HepG2 (cell line): ENCODE measurements at places on chromosomes 7 and 10.

DNA sequence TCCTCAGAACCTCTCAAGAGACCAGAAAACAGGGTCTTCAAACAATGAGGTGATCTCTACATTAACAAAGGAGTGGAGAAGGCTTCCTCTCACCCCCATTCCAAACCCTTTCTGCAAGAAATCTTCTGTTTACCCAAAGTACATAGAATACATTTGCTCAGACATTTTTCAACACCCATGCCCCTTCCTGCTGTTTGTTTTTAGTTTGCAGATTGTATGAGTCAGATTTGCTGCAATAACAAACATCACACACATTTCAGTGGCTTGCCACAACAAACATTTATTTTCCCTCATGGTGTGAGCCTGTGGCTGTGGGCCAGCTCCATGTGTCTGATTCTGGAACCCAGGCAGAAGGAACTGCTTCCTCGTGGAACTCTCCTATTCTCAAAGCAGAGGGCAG is 68.2 kb upstream of the BAIAP2L1 start:
- H3K4me1 ChIP-seq = no peaks in the 10 kb centered on the region
- H3K36me3 ChIP-seq = no peaks in the 10 kb centered on the region
- no peak overlapping the region for H3K27ac ChIP-seq
- no peak for DNase-seq
- H3K4me3 ChIP-seq = no peak overlapping the region

- H3K36me3 ChIP-seq = no peaks in the 10 kb centered on the region
- H3K4me3 ChIP-seq = peak overlapping the region; percentile 65
- peak; percentile 54 for DNase-seq
- peaks cover 23% of the 10 kb centered on the region for H3K27me3 ChIP-seq
Measured at GRCh38 chr10:62817766-62818425, 1.7 kb upstream of the EGR2 start.

- no peaks in the 10 kb centered on the region for H3K36me3 ChIP-seq
- H3K27ac ChIP-seq = no peak overlapping the region
- no peak overlapping the region for H3K4me3 ChIP-seq
- H3K27me3 ChIP-seq = no peaks in the 10 kb centered on the region
- peaks cover 20% of the 10 kb centered on the region for H3K4me1 ChIP-seq
Measured at GRCh38 chr7:84144480-84144879, 50.1 kb downstream of the SEMA3A start.

- H3K27me3 ChIP-seq = no peaks in the 10 kb centered on the region
- H3K4me3 ChIP-seq = no peak overlapping the region
- no peaks in the 10 kb centered on the region for H3K4me1 ChIP-seq
- DNase-seq = no peak
- peaks cover 40% of the 10 kb centered on the region; the same call in 2 of the 3 replicates for H3K36me3 ChIP-seq
- H3K27ac ChIP-seq = no peak overlapping the region
Measured at GRCh38 chr10:3136336-3136735, 36.2 kb downstream of the PITRM1 start.

DNA sequence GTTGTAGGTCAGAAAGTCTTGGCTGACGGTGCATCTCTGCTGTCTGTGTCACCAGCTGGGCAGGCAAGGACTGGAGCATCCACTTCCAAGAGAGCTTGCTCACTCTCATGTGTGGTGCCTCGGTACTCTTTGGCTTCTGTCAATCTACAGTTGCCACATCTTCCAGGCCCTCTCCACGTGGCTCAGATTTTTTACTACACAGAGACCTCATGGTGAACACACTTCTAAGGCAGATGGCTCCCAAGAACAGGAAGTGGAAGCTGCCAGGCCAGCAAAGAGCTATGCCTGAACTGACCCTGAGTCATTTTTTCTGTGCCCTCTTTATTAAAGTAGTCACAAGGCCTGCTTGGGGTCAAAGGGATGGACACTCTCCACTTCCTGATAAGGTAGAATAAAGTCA is 351.5 kb upstream of the AUTS2 start:
- no peak overlapping the region for H3K27ac ChIP-seq
- peaks cover 15% of the 10 kb centered on the region for H3K4me1 ChIP-seq
- no peak overlapping the region for H3K4me3 ChIP-seq
- H3K27me3 ChIP-seq = no peaks in the 10 kb centered on the region

- no peak for DNase-seq
- H3K4me1 ChIP-seq = no peaks in the 10 kb centered on the region
- H3K4me3 ChIP-seq = no peak overlapping the region
- no peaks in the 10 kb centered on the region for H3K36me3 ChIP-seq
- H3K27me3 ChIP-seq = no peaks in the 10 kb centered on the region
Measured at GRCh38 chr7:4225881-4226523, 456.1 kb upstream of the FOXK1 start.

DNA sequence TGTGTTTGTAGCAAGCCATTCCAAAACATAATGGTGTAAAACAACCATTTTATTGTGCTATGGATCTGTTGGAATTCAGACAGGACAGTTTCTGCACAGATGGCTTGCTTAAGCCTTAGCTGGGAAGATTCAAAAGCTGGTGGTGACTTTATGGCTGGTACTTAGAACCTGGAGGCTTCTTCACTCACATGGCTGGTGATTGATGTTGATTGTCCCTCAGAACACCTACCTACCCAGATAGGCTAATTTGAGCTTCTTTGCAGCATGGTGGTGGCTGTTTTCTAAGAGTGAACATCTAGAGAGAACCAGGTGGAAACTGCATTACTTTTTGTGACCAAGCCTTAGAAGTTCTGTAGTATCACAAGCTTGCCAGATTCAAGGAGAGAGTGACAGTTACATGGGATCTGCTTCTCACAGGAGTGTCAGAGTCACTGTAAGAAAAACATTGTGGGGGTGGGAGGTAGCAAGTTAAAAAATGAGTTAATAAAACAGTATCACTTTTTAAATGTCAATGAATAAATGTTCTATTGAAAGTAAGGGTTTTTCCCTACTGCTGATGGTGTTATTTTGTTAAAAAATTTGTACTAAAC is 7.1 kb downstream of the R3HCC1L start:
- no peak overlapping the region for H3K4me3 ChIP-seq
- H3K27me3 ChIP-seq = no peaks in the 10 kb centered on the region
- peaks cover 35% of the 10 kb centered on the region; the same call in 1 of the 2 replicates for H3K4me1 ChIP-seq
- DNase-seq = no peak
- H3K27ac ChIP-seq = no peak overlapping the region

GRCh38 chr10:16653224-16653623 is 131.5 kb upstream of the C1QL3 start:
- H3K4me3 ChIP-seq = no peak overlapping the region
- no peaks in the 10 kb centered on the region for H3K27me3 ChIP-seq
- H3K4me1 ChIP-seq = no peaks in the 10 kb centered on the region
- H3K27ac ChIP-seq = no peak overlapping the region

GRCh38 chr10:117226813-117227451 is 14.0 kb upstream of the SLC18A2 start:
- no peaks in the 10 kb centered on the region for H3K36me3 ChIP-seq
- no peaks in the 10 kb centered on the region for H3K4me1 ChIP-seq
- no peak overlapping the region for H3K4me3 ChIP-seq
- no peaks in the 10 kb centered on the region; the same call in 2 of the 3 replicates for H3K27me3 ChIP-seq

DNA sequence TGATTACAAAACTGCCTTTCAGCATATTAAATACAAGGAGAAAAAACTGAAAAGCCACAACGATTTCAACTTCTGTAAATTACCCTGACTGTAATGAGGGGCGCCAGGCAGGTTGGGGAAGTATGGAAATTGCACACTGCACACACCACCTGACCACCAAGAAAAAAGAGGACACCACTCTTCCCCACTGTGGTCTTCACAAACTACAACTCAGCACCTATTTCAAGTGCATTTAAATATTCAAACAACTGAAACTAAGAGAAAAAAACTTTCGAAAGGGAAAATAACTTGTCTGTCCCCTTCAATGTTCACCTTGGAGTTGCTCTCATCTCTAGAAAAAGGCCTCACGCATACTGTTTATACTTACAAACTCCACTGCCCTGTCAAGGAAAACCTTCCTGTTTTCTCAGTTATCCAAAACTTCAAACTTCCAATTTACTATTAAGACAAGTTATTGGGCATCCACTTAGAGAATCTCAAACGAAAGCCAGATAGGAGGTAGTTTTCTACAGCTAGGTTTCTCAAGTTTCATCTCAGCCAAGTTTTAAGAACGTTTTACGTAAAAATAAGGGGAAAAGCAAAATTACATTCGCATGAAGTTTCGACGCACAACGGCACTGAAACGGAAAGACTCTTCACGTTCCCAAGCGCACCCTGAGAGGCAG is 1.4 kb downstream of the LARP4B start:
- DNase-seq = no peak
- H3K27ac ChIP-seq = peak overlapping the region; percentile 76
- 0 out of 2 replicates have a peak, but pooled peaks cover 2% of the 10 kb centered on the region for H3K36me3 ChIP-seq
- H3K27me3 ChIP-seq = peaks cover 3% of the 10 kb centered on the region; the same call in 1 of the 3 replicates
- H3K4me1 ChIP-seq = peaks cover 65% of the 10 kb centered on the region
- H3K4me3 ChIP-seq = peak overlapping the region; percentile 87

DNA sequence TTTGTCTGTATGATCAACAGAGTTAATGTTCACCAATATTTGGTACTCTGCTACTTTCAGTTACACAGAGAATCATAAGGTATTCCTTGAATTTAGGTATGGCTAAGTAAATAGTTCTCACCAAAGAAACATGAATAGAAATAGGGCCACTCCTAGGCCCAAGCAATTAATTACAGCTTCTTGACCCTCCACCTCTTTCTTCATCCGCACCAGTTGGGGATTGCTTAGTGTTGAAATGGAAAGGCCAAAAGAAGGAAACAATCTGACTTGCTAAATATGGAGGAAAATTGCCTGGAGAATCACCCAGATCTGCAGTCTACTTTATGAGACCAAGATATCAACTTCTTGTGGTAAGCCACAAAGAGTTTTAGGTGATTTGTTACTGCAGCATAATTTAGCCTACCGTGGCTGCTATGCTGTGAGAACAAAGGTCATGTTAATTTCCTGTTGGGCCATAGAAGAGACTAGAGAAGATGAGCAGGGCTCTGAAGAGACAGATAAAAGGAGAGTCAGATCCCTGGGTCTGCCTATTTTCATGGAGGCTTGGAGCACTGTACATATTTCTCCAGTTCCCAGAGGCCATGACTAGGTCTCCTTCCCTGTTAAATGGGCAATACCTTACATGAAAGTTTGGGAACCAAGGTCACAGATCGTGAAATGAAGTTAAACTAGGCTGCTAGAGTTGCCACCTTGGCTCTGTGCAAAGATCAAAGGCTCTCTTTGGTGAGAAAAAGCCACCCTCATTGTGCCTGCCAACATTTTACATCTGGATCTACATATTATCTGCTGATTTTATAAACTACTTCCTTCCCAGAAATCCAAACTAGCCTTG is 93.3 kb upstream of the GDF10 start:
- no peak overlapping the region for H3K27ac ChIP-seq
- no peaks in the 10 kb centered on the region for H3K36me3 ChIP-seq
- H3K4me1 ChIP-seq = peaks cover 9% of the 10 kb centered on the region
- DNase-seq = no peak
- no peak overlapping the region for H3K4me3 ChIP-seq
- H3K27me3 ChIP-seq = no peaks in the 10 kb centered on the region

DNA sequence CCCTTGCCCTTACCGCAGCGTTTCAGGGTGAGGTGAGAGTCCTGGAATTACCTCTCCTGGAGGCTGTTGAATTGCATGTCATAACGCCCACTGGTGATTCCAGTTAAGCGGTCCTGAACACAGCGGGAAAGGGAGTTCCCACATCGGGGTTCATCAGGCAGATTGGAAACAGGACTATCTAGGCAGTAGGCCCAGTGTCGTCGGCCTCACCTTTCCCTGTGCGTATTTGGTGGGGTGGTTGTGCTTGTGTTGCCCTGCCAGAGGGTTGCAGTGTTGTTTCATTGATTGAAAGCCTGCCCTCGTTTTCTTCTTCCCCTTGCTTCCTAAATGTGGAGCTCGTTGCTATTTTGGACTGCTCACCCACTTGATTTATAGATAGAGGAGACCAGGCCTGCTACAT is 10.6 kb upstream of the SUN1 start:
- DNase-seq = no peak
- H3K27me3 ChIP-seq = no peaks in the 10 kb centered on the region; the same call in 2 of the 3 replicates
- H3K4me3 ChIP-seq = no peak overlapping the region
- H3K4me1 ChIP-seq = peaks cover 57% of the 10 kb centered on the region

DNA sequence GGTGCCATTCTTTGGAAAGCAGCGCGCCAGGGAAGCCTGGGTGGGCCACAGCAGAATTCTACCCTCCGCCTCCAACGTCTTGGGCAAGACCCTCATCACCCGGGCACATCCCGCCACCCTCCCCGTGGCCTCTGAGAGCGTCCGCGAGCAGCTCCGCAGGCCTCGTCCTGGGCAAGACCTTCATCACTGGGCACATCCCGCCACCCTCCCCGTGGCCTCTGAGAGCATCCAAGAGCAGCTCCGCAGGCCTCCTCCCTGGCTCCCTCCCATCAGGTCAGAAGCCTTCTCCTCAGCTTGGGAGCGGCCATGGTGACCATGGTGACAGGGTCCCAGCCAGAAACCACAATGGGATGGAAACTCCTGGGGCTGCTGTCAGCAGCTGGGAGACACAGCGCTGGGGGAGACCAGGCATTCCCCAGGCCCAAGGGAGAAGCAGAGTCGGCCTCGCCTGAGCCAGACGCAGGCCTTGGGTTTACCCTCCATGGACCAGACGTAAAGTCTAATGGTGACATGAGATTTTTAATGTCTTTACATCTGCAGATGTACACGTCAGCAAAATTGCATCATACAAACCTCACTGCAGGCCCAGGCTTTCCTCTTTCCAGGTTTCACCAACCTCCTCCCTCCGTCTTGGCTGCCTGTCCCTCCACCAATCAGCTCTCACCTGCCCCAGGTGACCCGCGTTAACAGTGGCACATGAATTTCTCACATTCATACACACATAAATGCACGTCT is 55.1 kb upstream of the PPP2R2D start:
- H3K27ac ChIP-seq = no peak overlapping the region
- no peaks in the 10 kb centered on the region for H3K36me3 ChIP-seq
- DNase-seq = no peak
- no peak overlapping the region for H3K4me3 ChIP-seq

DNA sequence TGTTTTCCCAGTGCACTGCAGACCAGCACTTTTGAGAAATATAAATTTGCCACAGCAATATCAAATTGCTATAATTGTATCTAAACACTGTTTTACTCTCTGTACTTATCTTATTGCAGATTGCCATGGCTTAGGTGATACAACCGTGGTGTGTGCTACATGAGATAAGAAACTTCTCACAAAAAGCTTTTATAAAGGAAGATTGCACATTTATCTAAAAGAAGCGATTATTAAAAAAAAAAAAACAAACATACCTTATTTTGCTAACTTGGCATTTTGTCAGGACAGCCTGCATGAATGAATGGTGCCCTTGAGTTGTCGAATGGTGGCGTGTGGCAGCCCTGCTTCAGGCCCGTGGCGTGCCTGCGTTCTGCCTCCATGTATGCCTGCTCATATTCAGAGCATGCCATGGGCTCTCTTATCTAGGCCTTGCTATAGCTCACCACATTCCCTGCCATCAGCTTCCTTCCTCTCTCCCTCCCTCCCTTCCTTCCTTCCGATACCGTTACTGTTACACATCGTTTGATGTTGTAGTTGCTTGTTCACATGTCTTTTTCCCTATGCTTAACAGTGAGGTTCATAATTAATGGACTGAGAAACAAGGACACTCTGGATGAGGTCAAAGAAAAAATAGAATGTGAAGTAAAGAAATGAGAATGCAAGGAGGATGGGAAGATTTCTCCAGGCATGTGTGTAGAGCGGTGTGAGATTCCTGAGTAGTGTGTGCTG is 34.9 kb downstream of the PRKAR2B start:
- no peaks in the 10 kb centered on the region for H3K4me1 ChIP-seq
- no peak overlapping the region for H3K4me3 ChIP-seq
- no peaks in the 10 kb centered on the region; the same call in 1 of the 2 replicates for H3K27me3 ChIP-seq
- H3K36me3 ChIP-seq = no peaks in the 10 kb centered on the region

GRCh38 chr10:18418541-18419215 is 232.7 kb downstream of the NSUN6 start:
- H3K27ac ChIP-seq = no peak overlapping the region
- DNase-seq = no peak
- no peaks in the 10 kb centered on the region for H3K4me1 ChIP-seq
- no peaks in the 10 kb centered on the region; the same call in 2 of the 3 replicates for H3K27me3 ChIP-seq

- peaks cover 12% of the 10 kb centered on the region for H3K36me3 ChIP-seq
- H3K27me3 ChIP-seq = no peaks in the 10 kb centered on the region
- no peak overlapping the region for H3K27ac ChIP-seq
- peaks cover 10% of the 10 kb centered on the region for H3K4me1 ChIP-seq
- H3K4me3 ChIP-seq = no peak overlapping the region
- no peak for DNase-seq
Measured at GRCh38 chr10:73862011-73862410, 12.3 kb downstream of the CAMK2G start.
